ENCODE measurements at places on chromosomes 13 and 19. TPM values are rescaled to one million over a fixed set of nuclear protein-coding genes. Genes with fewer than 3 reads are reported as not detected.

- no peak for DNase-seq
Measured at GRCh38 chr13:97395447-97396136, 38.4 kb upstream of the RAP2A start.

The FCHO1 gene
- polyA plus RNA-seq = 0.83 TPM

The TTYH1 gene
- 3.9 TPM for polyA plus RNA-seq

GRCh38 chr13:44578067-44578400 is 1.9 kb upstream of the TSC22D1 start:
- DNase-seq = no peak

DNA sequence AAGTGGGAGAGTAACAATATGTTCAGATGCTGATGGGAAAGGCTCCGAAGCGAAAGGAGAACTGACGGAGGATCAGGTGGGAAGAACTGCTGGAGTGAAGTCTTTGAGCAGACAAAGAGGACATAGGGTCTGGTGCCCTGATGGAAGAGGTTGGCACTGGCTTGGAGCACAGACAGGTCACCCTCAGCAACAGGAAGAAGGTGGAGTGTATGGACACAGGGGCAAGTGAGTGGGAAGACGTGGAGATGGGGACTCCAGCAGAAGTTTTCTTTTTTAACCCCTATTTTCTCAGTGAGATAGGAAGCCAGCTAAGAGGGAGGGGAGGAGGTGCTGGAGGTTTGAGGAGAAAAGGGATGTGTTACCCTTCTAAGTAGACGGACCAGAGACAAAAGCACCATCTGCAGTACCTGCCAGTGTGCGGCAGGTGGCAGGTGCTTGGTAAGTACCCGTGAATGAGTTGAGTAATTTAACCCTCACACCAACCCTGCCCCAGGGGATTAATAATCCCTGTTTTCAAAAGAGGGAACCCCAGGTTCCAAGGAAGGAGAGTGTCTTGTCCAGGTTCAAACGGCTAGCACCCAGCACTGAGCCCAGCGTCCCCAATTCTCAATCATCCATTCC is 11.2 kb downstream of the HAS1 start:
- no peak for DNase-seq

DNA sequence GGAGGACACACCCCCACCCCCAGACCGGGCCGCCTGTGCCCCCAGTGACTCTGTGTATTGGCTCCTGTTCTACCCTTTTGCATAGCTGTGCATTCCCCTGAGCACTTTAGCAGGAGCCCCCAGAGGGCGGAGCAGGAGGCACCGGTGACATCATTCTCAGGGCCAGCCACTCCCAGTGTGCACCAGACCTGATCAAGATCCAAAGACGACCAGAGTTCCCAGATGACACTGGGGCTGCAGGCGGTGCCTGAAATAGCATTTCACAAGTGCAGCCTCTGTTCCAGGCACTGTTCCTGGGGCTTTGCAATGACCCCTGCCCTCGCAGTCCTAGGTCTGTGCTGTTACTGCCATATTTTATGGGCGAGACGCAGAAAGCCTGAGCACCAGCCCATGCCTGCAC is 14.5 kb upstream of the PTPRS start:
- no peak for DNase-seq

- DNase-seq = no peak
Measured at GRCh38 chr19:18919900-18920214, 342 bp downstream of the DDX49 start.

The CEACAM20 gene
- polyA plus RNA-seq = not detected

- no peak for DNase-seq
Measured at GRCh38 chr13:93116809-93117208, 109.8 kb upstream of the GPC6 start.

The CACNG7 gene
- polyA plus RNA-seq = 0.10 TPM

- no peak for DNase-seq
Measured at GRCh38 chr13:28610996-28611395, 47.9 kb upstream of the POMP start.

GRCh38 chr13:113612607-113613006 is 28.1 kb downstream of the TFDP1 start:
- DNase-seq = no peak

DNA sequence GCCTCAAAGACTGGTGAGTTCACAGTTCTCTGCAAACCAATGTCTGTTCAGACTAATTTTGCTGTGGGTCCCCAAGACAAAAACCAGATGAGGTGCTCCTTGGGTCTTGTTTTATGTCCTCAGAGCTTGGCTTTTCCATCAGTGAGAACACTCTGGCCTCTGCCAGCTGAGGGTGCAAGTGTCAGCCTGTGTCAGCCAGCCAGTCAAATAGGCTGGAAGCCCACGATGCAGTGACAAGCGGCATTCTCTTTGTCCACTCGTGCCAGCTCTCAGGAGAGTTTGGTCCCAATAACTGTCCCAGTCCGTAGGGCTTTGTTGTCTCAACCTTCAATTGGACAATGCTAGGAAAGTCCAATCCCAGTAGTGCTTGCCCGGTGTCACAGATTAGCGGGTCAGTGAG is 9.4 kb upstream of the AKT2 start:
- DNase-seq = no peak
